Vein endothelial cell (primary cell): ENCODE measurements at places on chromosomes 2 and 18. TPM values are rescaled to one million over a fixed set of nuclear protein-coding genes. Genes with fewer than 3 reads are reported as not detected.

Gene RHOB
- 994 and 1,091 TPM in 2 replicates for total RNA-seq

Gene SERPINB2
- total RNA-seq = 0.65 and 3.7 TPM in 2 replicates

Gene HS6ST1
- 16.0 and 16.5 TPM in 2 replicates for total RNA-seq

Gene GNAL
- under 0.01 and 1.1 TPM in 2 replicates for total RNA-seq

Gene RAPGEF4
- total RNA-seq = 12.4 and 13.9 TPM in 2 replicates

Gene TCF4
- total RNA-seq = 552 and 682 TPM in 2 replicates

Gene SPATS2L
- 38.9 and 43.2 TPM in 2 replicates for total RNA-seq

Gene UCN
- 0.38 and 1.3 TPM in 2 replicates for total RNA-seq

Gene REG3G
- not detected in 2 replicates for total RNA-seq

Gene HTRA2
- 32.9 and 42.8 TPM in 2 replicates for total RNA-seq

Gene ONECUT2
- total RNA-seq = under 0.01 TPM in 2 replicates

Gene CCDC85A
- 6.2 and 15.1 TPM in 2 replicates for total RNA-seq

Gene CD207
- not detected in 2 replicates for total RNA-seq

Gene IL18R1
- 1.6 and 3.4 TPM in 2 replicates for total RNA-seq

Gene HIBCH
- 9.5 and 14.2 TPM in 2 replicates for total RNA-seq

Gene TLX2
- not detected in 2 replicates for total RNA-seq

Gene TWIST2
- 1.6 and 1.8 TPM in 2 replicates for total RNA-seq

Gene ALS2
- total RNA-seq = 31.9 and 36.3 TPM in 2 replicates

Gene SAG
- total RNA-seq = not detected in 2 replicates

Gene DPP4
- 10.3 and 16.0 TPM in 2 replicates for total RNA-seq

Gene QPCT
- total RNA-seq = 7.5 and 18.8 TPM in 2 replicates

Gene VWA3B
- not detected in 2 replicates for total RNA-seq

Gene COLEC11
- 0.65 TPM in 1 of 2 replicates, not detected in the other for total RNA-seq

Gene KIDINS220
- 65.7 and 73.7 TPM in 2 replicates for total RNA-seq

Gene HDLBP
- 753 and 1,013 TPM in 2 replicates for total RNA-seq

Gene GKN1
- total RNA-seq = not detected in 2 replicates

Gene ALK
- not detected in 2 replicates for total RNA-seq

Gene ADRA2B
- under 0.01 TPM in 1 of 2 replicates, not detected in the other for total RNA-seq

Gene CREG2
- total RNA-seq = 2.3 and 8.6 TPM in 2 replicates

Gene ANKRD30BL
- total RNA-seq = not detected in 2 replicates

Gene COLEC12
- total RNA-seq = 4.2 and 8.2 TPM in 2 replicates

Gene TTN
- total RNA-seq = 2.6 and 3.3 TPM in 2 replicates

Gene KIF1A
- under 0.01 TPM in 1 of 2 replicates, not detected in the other for total RNA-seq

Gene IL36B
- total RNA-seq = not detected in 2 replicates

Gene GTF2A1L
- not detected in 2 replicates for total RNA-seq

Gene UBE2F
- total RNA-seq = 44.1 and 53.7 TPM in 2 replicates

Gene KCNG3
- under 0.01 TPM in 2 replicates for total RNA-seq
